AG04450 (cell line): ENCODE measurements at places on chromosomes 11 and 22.

DNA sequence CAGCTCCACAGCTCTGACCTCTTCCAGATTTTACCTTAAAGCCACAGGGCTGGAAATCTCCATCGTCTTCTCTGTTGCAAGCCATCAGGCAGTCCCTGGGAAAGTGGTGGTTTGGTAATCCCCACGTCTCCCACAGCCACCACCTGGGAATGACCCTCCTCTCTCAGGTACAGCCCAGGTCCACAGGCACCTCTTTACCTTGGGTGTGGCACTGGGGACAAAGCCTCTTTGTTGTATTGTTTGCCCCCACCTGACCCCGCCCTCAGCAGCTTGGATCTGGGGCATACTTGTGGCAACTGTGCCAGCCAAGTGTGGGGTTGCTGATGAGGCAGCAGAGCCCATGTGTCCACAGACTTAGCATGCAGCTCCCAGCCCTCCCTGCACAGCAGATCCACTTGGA, 77.6 kb downstream of the LRRC32 start:
- DNase-seq = no peak

- DNase-seq = no peak
Measured at GRCh38 chr11:81477277-81477676, 1256.4 kb downstream of the FAM181B start.

- DNase-seq = no peak
Measured at GRCh38 chr11:44787981-44788380, 61.2 kb downstream of the TSPAN18 start.

DNA sequence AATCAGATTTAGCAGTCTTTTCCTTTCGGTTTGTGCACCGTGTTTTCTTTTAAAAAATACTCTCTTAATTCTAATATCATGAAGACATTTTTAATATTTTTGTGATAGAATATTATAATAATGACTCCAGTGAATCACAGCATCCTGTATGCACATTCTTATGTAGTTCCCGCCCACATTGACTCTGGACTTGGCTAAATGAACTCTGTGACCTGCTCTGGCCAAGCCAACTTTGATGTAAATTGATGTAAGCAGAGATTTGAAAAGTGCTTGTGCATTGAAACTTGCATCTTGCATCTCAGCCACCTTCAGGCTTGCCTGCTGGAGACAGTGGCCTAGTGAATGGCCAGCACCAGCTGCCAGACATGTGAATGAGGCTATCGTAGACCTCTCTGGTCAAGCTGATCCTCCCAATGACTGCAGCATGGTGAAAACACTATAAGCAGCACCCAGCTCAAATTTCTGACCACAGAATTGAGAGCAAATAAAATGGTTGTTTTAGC, 29.2 kb upstream of the PGM2L1 start:
- DNase-seq = no peak

GRCh38 chr11:111635706-111636045, 33.4 kb downstream of the SIK2 start:
- DNase-seq = peak; percentile 29

DNA sequence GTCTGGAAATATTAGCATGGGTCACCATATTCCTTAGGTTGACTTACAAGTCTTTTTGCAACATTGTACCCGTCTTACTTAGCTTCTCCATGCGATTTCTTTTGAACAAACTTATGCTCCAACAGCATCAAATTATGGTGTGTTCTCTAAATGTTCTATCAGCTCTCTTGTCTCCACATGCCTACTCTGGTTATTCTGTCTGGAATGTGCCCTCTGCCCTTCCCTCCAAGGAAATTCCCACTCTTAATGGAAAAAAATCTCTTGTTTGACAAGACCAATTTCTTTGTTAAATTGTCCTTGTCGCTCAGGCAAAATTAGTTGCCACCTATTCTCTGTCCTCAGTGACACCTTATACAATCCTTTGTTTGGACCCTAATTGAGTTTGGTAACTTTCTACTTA, 522.8 kb upstream of the LUZP2 start:
- DNase-seq = no peak

DNA sequence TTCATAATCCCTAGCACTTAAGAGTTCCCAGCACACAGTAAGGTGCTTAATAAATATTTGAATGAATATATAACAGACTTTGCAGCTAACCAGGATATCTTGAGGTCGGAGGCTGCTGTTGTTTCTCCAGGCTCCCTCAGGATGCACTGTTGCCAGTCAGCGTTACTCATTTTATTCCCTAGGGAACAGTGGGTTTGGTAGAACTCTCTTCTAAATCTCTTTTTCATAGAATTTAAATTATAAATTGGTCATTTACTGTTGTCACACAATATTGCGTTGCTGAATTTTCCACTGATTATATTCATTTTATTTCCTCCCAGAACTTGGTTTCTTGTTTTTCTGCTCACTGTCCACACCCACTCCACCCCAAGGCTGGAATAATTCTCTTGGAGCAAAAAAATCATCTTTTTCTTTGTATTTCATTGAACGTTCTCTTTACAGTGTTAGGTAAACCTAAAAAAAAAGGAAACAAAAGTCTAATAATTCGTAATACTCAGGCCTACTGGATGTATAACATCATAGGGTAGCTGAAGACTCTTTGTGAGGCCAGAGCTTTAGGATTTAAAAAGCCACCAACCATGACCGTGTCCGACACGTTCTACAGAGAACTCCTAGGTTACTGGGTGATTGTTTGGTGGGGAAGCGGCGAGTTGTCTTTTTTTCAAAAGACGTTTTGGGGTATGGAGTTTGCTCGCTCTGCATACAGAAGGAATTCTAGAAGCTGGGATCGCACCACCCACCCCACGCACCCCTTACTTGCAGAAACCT, 766 bp upstream of the CAPRIN1 start:
- DNase-seq = no peak

- DNase-seq = no peak
Measured at GRCh38 chr22:24435861-24436371, 8.5 kb downstream of the ADORA2A start.

DNA sequence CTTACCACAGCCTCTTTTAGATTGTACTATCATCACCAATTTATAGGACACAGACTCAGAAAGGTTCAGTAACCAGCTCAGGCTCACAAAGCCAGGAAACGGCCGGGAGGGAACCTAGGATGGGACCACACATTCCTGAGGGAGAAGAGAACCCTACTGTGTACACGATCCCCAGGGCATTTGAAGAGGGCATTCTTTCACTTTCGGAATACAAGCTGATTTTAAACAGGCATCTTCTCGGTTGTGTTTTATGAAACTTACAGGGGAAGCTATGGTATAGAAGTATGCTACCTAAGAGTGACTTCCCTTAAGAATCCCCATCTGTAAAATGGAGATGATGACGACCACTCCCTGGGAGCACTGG, 19.0 kb downstream of the SMCO4 start:
- no peak for DNase-seq

GRCh38 chr22:25125693-25126357, 73.8 kb upstream of the CRYBB3 start:
- no peak for DNase-seq

- DNase-seq = no peak
Measured at GRCh38 chr11:105592035-105592434, 17.8 kb upstream of the GRIA4 start.

- no peak for DNase-seq
Measured at GRCh38 chr11:22194306-22194705, 1.4 kb downstream of the ANO5 start.

DNA sequence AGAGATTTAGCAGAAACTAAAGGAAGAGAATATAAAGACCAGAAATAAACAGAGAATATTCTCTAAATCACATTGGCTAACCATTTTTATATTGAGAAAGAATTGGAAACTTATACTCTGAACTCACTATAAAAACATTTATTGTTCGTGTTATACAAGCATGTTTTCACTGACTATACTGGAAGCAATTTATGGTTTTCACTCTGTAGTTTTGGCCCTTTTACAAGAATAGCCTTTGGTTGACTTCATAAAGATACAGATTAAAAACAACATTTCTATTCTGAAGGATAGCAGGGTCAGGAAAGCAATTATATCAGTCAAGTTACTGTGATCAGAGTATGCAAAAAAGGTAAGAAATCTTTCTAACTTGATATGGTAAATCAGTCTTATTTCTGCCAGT, 965.7 kb upstream of the FAT3 start:
- no peak for DNase-seq

GRCh38 chr11:127592371-127592770, 591.8 kb upstream of the KIRREL3 start:
- no peak for DNase-seq
